ENCODE measurements at places on chromosomes 2 and 18.

DNA sequence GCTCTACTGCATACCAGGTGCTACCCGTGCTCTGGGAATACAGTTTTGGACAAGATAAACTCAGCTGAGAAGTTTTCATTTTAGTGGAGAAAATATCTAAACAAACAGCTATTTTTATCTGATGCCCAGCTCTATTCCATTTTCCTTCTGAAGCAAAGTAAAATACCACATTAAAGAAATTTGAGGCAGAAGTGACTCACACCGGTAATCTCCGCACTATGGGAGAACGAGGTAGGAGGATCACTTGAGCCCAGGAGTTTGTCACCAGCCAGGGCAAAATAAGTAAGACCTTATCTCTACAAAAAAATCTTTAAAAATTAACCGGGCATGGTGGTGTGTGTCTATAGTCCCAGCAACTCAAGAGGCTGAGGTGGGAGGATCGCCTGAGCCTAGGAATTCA lies 416.2 kb upstream of the LYPD1 start:
- no peak for DNase-seq

- no peak for DNase-seq
Observed at GRCh38 chr2:152399003-152399402, 64.0 kb downstream of the FMNL2 start.

DNA sequence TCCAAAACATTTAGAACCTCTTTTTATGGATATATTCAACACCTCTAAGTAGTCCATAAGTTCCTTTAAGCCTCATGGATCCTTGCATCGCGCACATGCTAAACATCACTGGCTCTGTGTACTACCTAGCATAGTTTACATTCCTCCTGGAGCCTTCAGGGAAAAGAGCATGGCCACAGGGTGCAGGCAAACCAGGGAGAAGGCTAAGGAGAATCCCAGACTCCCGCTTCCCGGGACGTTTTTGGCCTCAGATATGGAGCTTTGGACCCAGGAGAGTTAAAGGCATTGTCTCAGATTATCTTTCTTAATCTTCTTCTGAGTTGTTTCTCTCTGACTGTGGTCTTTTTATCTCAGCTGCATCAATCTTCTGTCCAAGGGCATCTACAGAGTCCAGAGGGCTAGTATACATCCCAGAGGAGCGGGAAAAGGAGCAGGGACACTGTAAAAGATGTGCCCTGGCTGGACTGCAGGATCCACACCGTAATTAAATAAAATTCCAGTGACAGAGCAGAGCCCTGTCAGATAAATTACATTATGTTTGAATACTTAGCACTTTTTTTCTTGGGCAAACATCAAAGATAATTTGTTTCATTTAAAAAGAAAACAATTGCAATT lies 36.9 kb downstream of the RIT2 start:
- DNase-seq, result no peak

- DNase-seq, result no peak
Observed at GRCh38 chr18:48408727-48409590, at the start of gene ZBTB7C. ZBTB7C (minus strand) TSS chr18:48409383.

DNA sequence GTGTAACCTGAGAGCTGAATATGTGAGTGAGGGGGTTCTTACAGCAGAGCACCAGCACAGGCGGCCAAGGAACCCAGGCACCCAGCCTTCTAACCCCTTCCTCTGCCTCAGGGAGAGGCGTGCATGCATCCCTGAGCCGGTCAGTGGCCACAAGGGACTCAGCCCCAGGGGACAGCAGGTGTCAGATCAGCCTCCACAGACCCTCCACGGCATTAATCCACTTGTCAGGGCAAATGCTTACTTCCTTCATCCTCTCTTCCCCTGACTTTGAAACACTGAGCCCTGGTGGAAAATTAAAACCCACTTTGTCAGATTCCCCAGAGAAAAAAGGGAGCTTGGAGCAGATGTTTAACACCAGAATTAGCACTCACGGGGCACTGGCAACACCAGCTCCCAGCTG lies 60.5 kb upstream of the SMAD2 start:
- DNase-seq, result no peak

DNA sequence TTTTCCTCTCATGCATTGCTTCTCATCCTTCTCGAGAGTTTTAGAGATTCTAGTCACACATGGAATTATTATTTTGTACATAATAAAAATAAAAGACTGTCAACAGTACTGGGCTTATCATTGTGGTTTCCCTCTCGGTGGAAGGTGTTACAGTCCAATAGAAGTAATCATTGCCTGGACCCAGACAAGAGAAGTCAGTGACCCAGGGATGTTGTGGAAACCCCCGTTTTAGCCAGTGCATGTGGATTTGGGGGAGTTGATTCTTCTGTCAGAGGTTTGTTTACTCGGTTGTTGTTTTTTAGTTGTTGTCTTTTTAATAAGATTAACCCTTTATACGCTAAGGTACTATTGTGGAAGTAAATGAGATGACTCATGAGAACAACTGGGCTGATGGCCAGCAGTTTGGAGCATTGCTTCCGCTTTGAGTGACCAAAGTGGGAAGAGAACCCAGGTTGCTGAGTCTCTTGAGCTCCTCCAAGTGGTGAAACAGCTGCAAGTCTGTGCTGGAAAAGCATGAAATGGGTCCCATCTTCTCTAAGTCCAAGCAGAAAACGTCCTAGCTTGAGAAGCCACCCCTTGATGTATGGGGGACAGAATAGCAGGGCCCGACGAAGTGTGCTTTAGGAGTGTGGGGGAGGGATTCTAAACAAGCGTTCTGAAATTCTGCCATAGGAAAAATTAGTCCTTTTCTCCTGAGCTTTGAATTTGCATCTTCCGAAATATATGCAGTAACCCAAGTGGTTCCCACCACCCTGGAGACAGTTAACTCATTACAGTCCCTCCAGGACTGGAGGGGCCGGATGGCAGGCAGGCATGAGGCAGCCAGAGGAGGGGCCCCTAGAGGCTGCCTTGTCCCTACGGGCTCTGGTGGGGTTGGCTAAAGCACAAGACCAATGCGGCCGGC lies 61.8 kb upstream of the GPR45 start:
- DNase-seq, result no peak

GRCh38 chr18:79549638-79550000 lies 130.0 kb upstream of the CTDP1 start:
- no peak for DNase-seq

GRCh38 chr2:167265004-167265403 lies 376.7 kb downstream of the XIRP2 start:
- no peak for DNase-seq

GRCh38 chr18:26909599-26910290 lies 44.2 kb upstream of the AQP4 start:
- no peak for DNase-seq

DNA sequence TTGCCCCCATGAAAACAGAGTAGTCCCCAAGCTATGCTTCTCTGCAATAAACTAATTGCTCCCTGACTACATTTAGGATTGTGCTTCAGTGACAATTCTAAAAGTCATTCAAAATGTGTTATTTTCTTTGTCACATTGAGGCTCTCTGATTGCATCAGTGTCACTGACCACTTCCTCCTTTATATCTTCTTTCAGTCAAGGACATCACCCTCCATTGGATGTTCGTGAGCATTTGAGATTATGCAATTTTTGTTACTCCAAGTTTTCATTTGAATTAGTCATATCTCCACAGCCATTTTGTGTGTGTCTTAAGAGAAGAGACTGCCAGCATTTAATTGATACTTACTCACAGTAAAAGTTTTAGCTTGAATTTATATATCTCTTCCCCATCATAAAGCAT lies 780.8 kb upstream of the GCFC2 start:
- DNase-seq, result no peak

DNA sequence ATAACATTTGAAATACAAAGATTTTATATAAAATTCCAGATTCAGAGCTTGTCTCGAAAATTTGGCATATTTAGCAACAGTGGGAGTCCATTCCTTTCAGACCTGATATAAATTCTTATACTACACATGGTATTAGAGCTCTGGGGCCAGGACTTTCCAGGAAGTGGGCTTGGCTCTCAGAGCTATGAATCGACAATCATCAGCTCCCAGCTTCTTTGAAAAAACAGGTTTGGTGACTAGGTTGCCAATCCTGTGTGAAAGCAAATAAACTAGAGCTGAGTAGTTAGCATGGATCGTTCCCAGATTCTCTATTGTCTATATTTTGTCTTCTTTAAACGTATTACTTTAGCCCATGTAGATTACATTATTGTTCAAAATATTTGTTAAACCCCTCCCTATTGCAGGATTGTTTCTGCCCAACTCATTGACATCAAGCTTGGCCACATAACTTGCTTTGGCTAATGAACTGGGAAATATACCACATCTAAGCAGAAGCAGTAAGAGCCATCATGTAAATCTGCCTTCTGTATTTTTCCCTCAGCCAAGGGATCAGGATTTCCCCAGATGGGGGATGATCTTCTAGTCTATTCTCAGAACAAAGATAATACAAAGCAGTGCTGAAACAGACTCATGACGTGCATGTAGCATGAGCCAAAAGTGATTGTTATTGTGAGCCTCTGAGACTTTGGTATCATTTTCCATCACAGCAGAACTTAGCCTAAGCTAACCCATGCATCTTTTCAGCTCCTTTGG lies 105.4 kb downstream of the KCNH7 start:
- DNase-seq, result no peak

DNA sequence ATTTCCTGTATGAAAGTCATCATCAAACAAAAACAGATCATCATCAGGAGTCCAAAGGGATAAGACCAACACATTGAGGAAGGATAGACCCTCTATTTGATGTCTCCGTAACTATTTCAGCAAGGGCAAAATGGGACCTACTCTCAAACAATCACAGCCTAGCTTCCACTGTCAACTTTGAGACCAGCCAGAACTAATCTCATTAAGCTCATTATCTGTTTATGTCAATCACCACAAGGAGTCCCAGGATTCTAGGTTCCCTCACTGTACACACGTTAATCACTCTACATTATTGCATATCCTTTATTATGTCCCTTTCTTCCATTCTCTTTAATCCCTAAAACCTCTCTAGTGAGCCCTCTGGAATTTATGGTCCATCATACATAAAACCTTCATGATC lies 370.3 kb upstream of the LINC00305 start:
- no peak for DNase-seq

- DNase-seq, result no peak
Observed at GRCh38 chr2:84849271-84849952, 31.5 kb downstream of the TRABD2A start.

- no peak for DNase-seq
Observed at GRCh38 chr2:206939340-206939739, at the start of gene CPO. CPO (plus strand) TSS chr2:206939518; CDS start chr2:206939600, 82 bp downstream.

DNA sequence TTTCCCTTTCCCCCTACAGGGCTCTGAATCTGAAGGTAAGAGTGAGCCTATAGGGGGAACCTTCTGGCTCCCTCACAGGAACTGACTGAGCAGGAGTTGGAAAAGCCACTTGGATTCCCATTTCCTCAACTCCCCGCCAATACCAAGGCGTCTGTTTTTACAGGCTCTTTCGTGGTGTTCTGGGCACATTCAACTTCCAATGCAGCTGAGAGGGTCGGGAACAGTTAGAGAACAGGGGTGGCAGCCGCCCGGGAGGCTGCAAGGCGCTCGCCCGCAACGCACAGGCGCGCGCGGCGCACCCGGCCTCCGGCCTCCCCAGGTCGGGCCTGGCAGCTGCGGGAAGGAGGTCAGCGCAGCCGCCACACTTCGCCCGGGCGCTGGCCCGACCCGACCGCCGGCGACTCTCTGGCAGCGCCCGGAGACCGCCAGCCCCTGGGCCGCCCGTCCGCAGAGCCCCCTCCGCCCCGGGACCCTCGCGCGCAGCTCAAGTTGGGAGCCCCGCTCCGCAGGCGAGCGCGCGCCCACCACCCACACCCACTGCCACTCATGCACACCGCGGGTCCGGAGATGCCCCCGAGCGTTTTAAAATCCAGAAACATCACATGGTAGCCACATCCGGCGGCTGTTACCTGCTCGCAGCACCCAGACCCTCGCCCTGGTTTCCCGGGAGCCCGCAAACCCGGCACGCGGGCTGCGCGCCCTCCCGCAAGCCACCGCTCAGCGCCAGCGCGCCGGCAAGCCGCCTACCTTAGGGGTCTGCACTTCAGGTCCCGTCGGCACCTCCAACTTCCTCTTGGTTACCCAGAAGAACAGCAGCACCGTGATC lies 816 bp downstream of the GALNT14 start:
- no peak for DNase-seq

DNA sequence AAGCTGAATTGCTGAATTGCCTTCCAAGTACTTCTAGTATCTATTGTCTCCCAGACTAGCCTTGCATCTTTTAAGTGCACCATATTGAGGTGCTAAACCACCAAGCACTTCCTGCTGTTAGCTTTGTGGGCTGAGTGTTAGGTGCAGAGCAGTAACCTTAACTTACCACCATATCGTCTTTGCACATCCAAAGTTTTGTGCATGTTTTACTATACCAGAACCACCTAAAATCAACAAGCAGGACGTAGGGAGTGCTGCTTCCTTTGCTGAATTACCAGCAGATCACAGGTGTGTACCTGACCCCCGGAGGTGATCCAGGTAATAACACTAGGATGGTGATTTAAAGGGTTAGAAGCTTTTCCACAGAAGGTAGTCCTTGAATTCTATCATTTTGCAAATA lies 359.9 kb upstream of the HNRNPA3 start:
- DNase-seq, result no peak

DNA sequence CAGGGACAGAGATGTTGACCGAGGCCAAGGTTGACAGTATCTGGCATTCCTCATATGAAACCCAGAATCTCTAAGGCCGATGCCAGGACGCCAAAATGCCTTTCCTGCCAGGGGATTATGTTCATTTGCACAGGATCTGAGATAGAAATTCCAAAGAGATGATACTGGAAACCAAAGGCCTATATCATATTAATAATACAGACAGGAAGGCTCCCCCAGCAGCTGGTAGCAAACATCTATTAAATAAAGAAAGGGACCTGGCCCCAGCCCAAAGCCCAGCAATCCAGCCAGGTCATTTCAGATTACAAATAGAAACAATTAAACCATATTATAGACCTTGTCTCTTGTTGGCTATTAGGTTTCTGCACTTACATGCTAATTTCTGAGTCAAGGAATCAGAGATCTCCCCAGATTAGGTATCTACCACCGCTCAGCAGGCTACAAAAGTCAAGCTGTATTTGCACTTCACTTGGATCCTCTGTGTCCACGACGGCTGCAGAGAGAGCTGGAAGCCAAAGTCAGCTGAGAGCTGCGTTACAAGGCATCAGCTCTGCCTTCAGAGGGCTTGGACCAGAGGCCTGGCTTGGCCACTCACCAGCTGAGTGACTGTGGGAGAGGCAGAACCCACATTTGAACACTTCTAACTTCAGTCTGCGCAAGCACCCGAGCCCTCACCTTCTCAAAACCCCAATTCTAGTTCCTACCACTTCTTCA lies 269.3 kb upstream of the SIX2 start:
- no peak for DNase-seq

- DNase-seq, result no peak
Observed at GRCh38 chr18:61869636-61870035, 23.2 kb downstream of the RNF152 start.

GRCh38 chr18:62590799-62591590 lies 68.2 kb downstream of the ZCCHC2 start:
- DNase-seq, result no peak

GRCh38 chr2:172849519-172850217 lies 114.0 kb downstream of the RAPGEF4 start:
- no peak for DNase-seq

DNA sequence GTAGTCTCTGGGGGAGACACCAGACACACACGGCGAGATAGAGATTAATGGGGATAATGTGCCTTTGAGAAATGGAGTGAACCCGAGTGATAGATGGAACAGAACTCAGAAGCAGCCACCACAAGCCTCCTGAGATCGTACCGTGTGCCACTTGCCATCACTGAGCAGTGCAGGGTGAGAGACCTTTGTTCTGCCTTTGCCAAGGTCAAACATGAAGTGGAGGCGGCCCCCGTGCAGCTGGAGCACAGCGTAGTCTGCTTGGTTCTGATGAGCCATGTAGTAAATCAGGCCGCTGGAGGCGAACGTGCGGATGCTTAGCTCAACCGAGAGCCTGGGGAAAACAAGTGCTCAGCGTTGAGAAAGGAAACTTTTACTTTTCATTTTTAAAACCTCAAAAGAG lies 167.0 kb downstream of the LAMA1 start:
- DNase-seq, result no peak
